ENCODE measurements at places on chromosomes 3 and 15. TPM values are rescaled to one million over a fixed set of nuclear protein-coding genes. Genes with fewer than 3 reads are reported as not detected.

The IGF1R gene
- polyA plus RNA-seq, result 3.0 TPM

The FAM81A gene
- polyA plus RNA-seq, result not detected

The TLR9 gene
- polyA plus RNA-seq, result not detected

The CASR gene
- not detected for polyA plus RNA-seq

DNA sequence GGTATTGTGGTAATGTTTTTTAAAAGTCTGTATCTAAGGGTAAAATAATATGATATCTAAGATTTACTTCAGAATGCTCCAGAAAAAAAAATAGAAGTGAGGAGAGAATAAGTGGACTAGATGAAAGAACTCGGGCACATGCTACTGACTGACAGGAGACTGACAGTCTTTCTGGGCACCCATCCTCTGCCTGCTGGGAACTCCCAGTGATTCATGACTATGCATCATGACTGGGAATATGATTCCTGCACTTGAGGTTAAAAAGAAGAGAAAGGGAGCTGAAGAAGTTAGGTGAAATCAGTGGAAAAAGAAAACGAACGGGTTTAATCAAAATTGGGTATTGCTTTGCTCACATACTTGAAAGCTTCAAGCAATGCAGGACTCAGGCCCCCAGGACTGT lies 35.7 kb upstream of the SPSB4 start:
- no peak for DNase-seq

DNA sequence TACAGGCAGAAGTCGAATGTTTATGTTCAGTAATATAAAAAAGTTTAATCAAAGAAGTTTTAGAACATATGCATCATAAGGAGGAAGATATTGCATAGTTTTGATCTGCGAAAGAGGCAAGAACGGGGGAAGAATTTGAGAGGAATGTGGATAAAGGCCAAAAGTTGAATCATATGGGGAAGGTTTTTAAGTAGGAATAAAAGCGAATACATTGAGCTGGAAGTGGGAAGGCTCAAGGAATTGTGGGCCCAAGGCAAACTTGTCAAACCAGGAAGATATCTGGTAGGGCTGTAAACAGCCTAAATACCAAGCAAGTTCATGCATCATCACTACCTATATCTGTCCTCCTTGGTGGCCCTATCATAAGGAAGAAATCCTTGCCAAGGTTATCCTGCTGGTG lies 186.9 kb downstream of the MAGI1 start:
- DNase-seq, result no peak

- DNase-seq, result no peak
These were observed 5.1 kb upstream of the PPP4R2 start for GRCh38 chr3:72991522-72991921.

GRCh38 chr3:11306817-11307589 lies 34.8 kb downstream of the ATG7 start:
- no peak for DNase-seq

DNA sequence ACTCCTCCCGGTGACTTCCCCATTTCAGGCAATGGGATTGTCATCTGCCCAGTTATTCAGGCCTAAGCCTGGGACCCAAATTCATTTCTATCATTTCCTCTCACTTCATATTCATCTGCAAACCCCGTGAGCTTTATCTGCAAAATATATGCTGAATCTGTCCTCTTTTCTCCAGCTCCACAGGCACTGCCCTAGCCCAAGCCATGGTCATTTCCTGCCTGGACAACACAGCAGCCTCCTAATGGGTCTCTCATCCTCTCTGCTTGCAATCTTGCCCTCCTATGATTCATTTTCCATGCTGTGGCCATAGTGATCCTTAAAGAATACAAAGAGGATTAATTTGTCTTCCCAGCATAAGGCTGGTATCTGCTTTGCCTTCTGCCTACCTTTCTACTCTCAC lies 6.1 kb downstream of the RBP2 start:
- no peak for DNase-seq

DNA sequence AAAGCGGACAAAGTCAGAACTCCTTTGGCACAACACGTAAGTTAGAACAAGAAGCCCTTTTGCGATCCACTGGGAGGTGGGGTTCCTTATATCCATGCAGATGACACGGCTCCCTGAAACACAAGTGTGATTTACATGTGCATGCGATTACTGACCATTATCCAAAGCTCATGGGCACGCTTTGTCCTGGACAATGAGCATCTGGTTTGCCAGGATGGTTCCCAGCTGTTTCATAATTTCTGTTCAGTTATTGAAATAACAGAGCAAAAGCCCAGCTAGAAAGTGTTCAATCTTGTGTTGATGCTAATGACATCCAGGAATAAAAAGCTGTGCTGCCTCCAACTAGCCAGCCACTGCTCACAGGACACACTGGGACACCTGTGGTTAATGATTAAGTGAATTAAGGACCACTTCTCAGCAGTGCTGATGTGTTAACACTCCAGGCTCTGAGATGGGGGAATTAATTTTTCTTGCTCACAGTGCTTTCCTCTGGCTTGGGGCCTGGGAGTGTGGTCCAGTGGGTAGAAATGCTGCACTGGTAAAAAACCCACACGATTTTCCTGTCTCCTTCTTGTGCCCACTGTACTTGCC lies 123.1 kb upstream of the SLC2A2 start:
- no peak for DNase-seq

GRCh38 chr3:188948281-188948996 lies 223.3 kb upstream of the TPRG1 start:
- DNase-seq, result no peak

- DNase-seq, result no peak
These were observed 25.8 kb downstream of the FAM98B start for GRCh38 chr15:38479756-38480155.

All from CD4-positive, alpha-beta memory T cell (primary cell).